Activated T-cell treated with anti-CD3 and anti-CD28 coated beads for 4 hours (primary cell): ENCODE measurements at places on chromosomes 2 and 18.

DNA sequence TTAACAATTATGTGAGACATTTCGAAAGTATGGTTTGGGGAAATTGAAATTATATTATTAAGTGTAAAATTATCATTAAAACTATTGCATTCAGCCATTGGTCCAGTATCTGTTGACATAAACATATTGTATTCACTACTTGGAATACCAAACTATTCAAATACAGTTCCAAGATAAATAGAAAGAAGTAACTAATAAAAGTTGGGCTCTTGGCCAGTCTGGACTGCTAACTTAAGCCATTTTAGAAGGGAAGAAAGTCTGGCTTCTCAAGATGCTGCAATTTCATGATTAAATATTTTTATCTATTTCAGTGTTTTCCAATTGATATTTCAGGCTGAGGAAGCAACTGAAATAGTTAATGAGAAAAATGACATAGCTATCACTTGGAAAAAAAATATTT is 109.8 kb upstream of the CHRNA1 start:
- no peak for DNase-seq

- DNase-seq = no peak
Measured at GRCh38 chr2:105257981-105258380, 16.4 kb downstream of the GPR45 start.

GRCh38 chr2:238698451-238699306 is 149.2 kb upstream of the TWIST2 start:
- no peak for DNase-seq

DNA sequence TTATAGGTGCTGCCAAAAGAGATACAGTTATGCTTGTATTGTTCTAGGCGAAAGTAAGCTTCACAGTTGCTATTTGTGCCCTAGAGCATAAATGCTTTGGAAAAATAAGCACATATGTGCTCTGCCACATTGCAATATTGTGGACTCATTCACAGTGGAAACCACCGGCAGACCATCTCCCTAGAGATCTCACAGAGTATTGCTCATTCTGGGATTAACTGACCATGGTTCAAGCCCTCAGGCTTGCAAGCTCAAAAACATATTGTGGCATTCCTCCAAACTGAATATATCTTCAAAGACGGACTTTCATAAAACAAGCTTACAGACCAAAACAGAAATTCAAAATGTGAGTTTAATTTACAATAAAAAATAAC is 158.2 kb upstream of the CCDC150 start:
- no peak for DNase-seq

- no peak for DNase-seq
Measured at GRCh38 chr2:51707625-51708024, 675.7 kb upstream of the NRXN1 start.
